ENCODE measurements at places on chromosomes 4 and X. TPM values are rescaled to one million over a fixed set of nuclear protein-coding genes. Genes with fewer than 3 reads are reported as not detected.

The CENPVL3 gene
- 1.7 TPM for polyA plus RNA-seq

The UXT gene
- 113 TPM for polyA plus RNA-seq

The GPC3 gene
- 1,095 TPM for polyA plus RNA-seq

The AKAP4 gene
- polyA plus RNA-seq: 0.11 TPM

The FAT4 gene
- 26.2 TPM for polyA plus RNA-seq
